ENCODE measurements at places on chromosomes 2 and 18. TPM values are rescaled to one million over a fixed set of nuclear protein-coding genes. Genes with fewer than 3 reads are reported as not detected.

RUFY4 gene
- not detected for total RNA-seq

GRHL1 gene
- 3.6 TPM for total RNA-seq

UGT1A5 gene
- total RNA-seq = not detected

AMER3 gene
- total RNA-seq = 0.19 TPM

NOSTRIN gene
- total RNA-seq = not detected

MPP4 gene
- total RNA-seq = not detected

HOXD10 gene
- total RNA-seq = not detected

STRN gene
- total RNA-seq = 38.9 TPM

DPYSL5 gene
- total RNA-seq = 16.3 TPM

OSBPL6 gene
- 7.2 TPM for total RNA-seq

FEV gene
- total RNA-seq = not detected

RTP5 gene
- total RNA-seq = not detected

FAM110C gene
- total RNA-seq = 13.2 TPM

DLX1 gene
- not detected for total RNA-seq

SCN2A gene
- 1.1 TPM for total RNA-seq

UGT1A3 gene
- not detected for total RNA-seq

STAT4 gene
- total RNA-seq = 0.63 TPM

LRATD1 gene
- total RNA-seq = 2.3 TPM

NEU2 gene
- total RNA-seq = not detected

TUBA3E gene
- not detected for total RNA-seq

TRAF3IP1 gene
- 15.9 TPM for total RNA-seq

TRIM43 gene
- total RNA-seq = not detected

MOB1A gene
- 93.9 TPM for total RNA-seq

ATP5F1A gene
- 669 TPM for total RNA-seq

ABCG5 gene
- total RNA-seq = not detected

ABCB11 gene
- not detected for total RNA-seq

IRS1 gene
- total RNA-seq = 26.9 TPM

REG3G gene
- not detected for total RNA-seq

FNDC4 gene
- 14.7 TPM for total RNA-seq

TMEM185B gene
- 12.5 TPM for total RNA-seq

NEB gene
- 2.6 TPM for total RNA-seq

TNFRSF11A gene
- 10.6 TPM for total RNA-seq

TEX44 gene
- total RNA-seq = not detected

IL36A gene
- total RNA-seq = not detected

MTX2 gene
- total RNA-seq = 32.9 TPM

CXCR2 gene
- total RNA-seq = 1.6 TPM

RESP18 gene
- not detected for total RNA-seq

DGKD gene
- 31.3 TPM for total RNA-seq

CFAP65 gene
- 0.13 TPM for total RNA-seq

Data from H1 (cell line).